ENCODE measurements at places on chromosomes 6 and 20. TPM values are rescaled to one million over a fixed set of nuclear protein-coding genes. Genes with fewer than 3 reads are reported as not detected.

GRCh38 chr6:67630146-67630545 lies 1004.9 kb upstream of the ADGRB3 start:
- no peaks in the 10 kb centered on the region for H3K4me1 ChIP-seq
- no peaks in the 10 kb centered on the region for H3K36me3 ChIP-seq
- no peaks in the 10 kb centered on the region for H3K27me3 ChIP-seq
- H3K27ac ChIP-seq: no peak overlapping the region
- H3K4me3 ChIP-seq: no peak overlapping the region
- DNase-seq: no peak

DNA sequence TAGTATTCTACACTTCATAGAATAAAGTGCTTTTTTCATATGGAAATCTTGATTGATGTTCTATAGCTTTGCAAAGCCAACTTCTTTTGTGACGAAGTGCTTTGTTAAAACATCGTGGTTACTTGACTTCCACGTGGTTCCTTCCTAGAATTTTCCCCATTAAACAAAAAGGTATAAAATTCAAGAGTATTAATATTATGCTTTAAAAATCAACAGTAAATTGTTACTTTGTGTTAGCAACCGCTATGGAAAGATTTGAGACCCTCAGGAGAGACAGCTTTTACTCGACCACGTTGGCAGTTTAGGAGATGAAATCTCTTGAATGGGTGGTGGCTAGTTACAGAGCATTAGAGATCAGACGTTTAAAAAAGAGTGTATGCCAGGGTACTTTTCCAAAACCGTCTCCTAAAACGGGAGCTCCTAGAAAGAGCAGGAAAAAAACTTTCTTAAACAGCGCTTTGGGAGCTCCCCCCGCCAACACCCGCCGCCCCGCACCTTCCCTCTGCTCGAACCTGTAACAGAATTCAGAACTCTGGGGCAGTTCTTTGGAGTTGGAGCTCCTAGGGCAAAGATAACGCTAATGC lies 920 bp downstream of the GJA1 start:
- H3K4me1 ChIP-seq: peaks cover 5% of the 10 kb centered on the region
- peak overlapping the region; percentile 55 for H3K4me3 ChIP-seq
- H3K27ac ChIP-seq: peak overlapping the region; percentile 83
- H3K27me3 ChIP-seq: no peaks in the 10 kb centered on the region
- peak; percentile 42 for DNase-seq

DNA sequence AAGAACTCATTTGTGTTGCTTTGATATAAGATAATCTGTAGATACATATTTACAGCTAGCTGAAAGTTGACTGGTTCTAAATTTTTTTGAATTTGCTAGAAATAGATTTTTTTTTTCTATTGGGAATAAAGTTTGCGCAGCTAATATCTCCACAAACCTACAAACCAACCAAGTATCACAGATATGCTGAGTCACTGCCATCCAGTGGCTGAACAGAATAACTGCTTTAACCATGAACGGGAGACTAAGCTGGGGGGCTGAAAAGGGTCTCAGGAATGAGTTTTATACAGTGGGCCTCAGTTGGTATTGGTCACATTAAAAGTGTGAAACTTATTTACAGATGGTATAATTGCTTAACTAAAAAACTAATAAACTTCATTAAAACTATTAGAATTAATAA lies 326.7 kb upstream of the CNR1 start:
- H3K4me1 ChIP-seq: peaks cover 3% of the 10 kb centered on the region
- H3K36me3 ChIP-seq: no peaks in the 10 kb centered on the region
- no peak overlapping the region for H3K27ac ChIP-seq
- H3K27me3 ChIP-seq: no peaks in the 10 kb centered on the region

- H3K36me3 ChIP-seq: no peaks in the 10 kb centered on the region
- DNase-seq: peak; percentile 46
- H3K4me3 ChIP-seq: no peak overlapping the region
- no peak overlapping the region for H3K27ac ChIP-seq
These were observed 2.2 kb downstream of the PSORS1C1 start for GRCh38 chr6:31116661-31117385.

DNA sequence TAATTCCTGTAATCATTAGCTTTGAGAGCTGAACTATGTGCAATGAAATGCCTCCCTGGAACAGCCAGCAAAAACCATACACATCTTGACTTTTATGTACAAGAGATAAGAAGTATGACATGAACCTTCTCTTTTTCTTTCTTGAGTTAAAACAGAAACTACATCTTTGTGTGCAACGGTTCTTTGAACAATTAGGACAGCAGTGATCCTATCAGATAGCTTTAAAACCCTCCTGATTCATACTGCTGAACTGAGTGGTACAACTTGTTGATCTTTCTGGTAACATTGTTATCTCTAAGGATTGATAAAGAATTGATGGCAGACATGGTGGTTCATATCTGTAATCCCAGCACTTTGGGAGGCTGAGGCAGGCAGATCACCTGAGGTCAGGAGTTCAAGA lies 43.4 kb downstream of the TRAF3IP2 start:
- H3K27ac ChIP-seq: no peak overlapping the region
- no peak for DNase-seq
- H3K36me3 ChIP-seq: no peaks in the 10 kb centered on the region
- H3K27me3 ChIP-seq: no peaks in the 10 kb centered on the region

SNX9 gene
- 30.1 TPM for total RNA-seq

- H3K4me1 ChIP-seq: no peaks in the 10 kb centered on the region
- H3K27ac ChIP-seq: no peak overlapping the region
- H3K27me3 ChIP-seq: no peaks in the 10 kb centered on the region
- H3K36me3 ChIP-seq: no peaks in the 10 kb centered on the region
These were observed 62.0 kb downstream of the ANKEF1 start for GRCh38 chr20:10096790-10097189.

- no peaks in the 10 kb centered on the region for H3K4me1 ChIP-seq
- H3K27ac ChIP-seq: no peak overlapping the region
- H3K36me3 ChIP-seq: no peaks in the 10 kb centered on the region
- no peak overlapping the region for H3K4me3 ChIP-seq
These were observed 222.7 kb downstream of the PHACTR1 start for GRCh38 chr6:12939314-12939713.

DNA sequence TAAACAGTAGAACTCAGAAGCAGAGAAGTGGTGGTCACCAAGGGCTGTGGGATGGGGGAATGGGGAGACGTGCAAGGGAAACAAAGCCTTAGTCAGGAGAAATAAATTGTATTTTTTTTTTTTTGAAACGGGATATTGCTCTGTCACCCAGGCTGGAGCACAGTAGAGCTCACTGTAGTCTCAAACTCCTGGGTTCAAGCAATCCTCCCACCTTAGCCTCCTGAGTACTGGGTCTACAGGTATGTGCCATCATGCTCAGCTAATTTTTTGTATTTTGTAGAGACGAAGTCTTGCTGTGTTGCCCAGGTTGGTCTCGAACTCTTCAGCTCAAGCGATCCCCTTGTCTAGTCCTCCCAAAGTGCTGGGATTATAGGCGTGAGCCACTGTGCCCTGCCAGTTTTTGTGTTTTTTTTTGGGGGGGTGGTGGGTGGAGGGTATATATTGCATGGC lies 3.4 kb downstream of the HSPA1B start:
- H3K27me3 ChIP-seq: no peaks in the 10 kb centered on the region
- no peak for DNase-seq
- peak overlapping the region; percentile 42 for H3K4me3 ChIP-seq
- no peaks in the 10 kb centered on the region for H3K36me3 ChIP-seq

- no peak for DNase-seq
- no peak overlapping the region for H3K27ac ChIP-seq
- no peaks in the 10 kb centered on the region for H3K27me3 ChIP-seq
- H3K4me1 ChIP-seq: no peaks in the 10 kb centered on the region
These were observed 11.8 kb upstream of the FILIP1 start for GRCh38 chr6:75505424-75505823.

PGC gene
- total RNA-seq: 1.3 TPM

- H3K27ac ChIP-seq: no peak overlapping the region
- peak overlapping the region; percentile 38 for H3K4me3 ChIP-seq
- peak; percentile 57 for DNase-seq
- H3K36me3 ChIP-seq: no peaks in the 10 kb centered on the region
- peaks cover 6% of the 10 kb centered on the region for H3K27me3 ChIP-seq
These were observed 2.1 kb upstream of the NRN1 start for GRCh38 chr6:6008648-6009421.

DNA sequence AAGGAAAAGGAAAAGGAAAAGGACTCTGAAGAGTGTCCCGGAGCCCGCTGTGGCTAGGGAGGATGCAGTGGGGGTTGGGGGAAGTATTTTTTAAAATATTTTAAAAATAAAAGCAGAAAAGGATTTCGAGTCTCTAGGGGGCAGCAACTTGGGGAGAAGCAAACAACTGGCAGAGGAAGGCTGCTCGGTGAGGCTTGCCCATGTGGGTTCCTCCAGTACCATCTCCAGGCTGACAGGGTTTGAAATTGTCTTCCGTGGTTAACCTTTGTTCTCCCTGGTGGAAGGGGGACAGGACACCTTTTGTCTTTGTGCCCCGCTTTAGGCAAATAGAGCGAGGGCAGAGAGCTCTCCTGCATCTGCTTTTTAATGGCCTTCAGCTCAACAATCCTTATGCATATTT lies 60.4 kb upstream of the SNX9 start:
- DNase-seq: no peak
- H3K4me3 ChIP-seq: no peak overlapping the region
- H3K27ac ChIP-seq: no peak overlapping the region
- peaks cover 3% of the 10 kb centered on the region for H3K4me1 ChIP-seq
- H3K27me3 ChIP-seq: no peaks in the 10 kb centered on the region

- H3K27me3 ChIP-seq: no peaks in the 10 kb centered on the region
- H3K27ac ChIP-seq: no peak overlapping the region
- no peak for DNase-seq
- H3K4me3 ChIP-seq: no peak overlapping the region
- no peaks in the 10 kb centered on the region for H3K4me1 ChIP-seq
- no peaks in the 10 kb centered on the region for H3K36me3 ChIP-seq
These were observed 7.4 kb upstream of the CD83 start for GRCh38 chr6:14110001-14110818.

TRIM15 gene
- 0.25 TPM for total RNA-seq
